Activated CD4-positive, alpha-beta T cell treated with anti-CD3 and anti-CD28 coated beads, Interleukin-2, amount 50 U/mL, for 16 hours (primary cell): ENCODE measurements at places on chromosomes 1 and 21.

- no peak for DNase-seq
Observed at GRCh38 chr1:230509281-230509977, 83.3 kb upstream of the PGBD5 start.

DNA sequence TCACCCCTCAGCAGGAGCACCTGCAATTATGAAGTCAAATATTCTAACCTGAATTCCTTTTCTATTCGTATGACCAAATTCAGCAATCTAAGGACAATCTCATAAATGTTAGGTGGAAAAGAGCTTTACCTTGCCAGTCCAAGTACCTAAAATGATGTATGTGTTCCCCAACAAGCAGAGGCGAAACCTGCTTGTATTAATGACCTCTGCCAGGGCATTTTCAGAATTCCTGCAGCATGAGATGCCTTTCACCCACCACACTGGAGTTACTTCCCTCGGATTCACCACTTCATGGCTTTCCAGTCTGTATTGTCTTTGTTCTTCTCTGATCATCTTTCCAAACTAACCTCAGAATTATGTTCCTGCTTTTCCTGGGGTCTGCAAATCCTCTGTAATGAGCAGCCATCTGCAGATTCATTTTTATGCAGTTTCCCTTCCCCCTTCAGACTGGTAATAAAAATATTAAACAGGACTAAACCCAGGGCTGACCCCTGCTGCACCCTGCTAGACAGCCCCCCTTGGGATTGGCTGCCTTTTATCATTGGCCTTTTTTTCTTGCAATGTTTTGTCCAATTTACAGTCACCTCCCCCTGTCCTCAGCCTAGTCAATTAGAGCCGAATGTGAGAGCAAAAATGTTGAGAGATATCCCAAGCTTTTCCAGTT, 26.6 kb upstream of the CASQ2 start:
- no peak for DNase-seq

DNA sequence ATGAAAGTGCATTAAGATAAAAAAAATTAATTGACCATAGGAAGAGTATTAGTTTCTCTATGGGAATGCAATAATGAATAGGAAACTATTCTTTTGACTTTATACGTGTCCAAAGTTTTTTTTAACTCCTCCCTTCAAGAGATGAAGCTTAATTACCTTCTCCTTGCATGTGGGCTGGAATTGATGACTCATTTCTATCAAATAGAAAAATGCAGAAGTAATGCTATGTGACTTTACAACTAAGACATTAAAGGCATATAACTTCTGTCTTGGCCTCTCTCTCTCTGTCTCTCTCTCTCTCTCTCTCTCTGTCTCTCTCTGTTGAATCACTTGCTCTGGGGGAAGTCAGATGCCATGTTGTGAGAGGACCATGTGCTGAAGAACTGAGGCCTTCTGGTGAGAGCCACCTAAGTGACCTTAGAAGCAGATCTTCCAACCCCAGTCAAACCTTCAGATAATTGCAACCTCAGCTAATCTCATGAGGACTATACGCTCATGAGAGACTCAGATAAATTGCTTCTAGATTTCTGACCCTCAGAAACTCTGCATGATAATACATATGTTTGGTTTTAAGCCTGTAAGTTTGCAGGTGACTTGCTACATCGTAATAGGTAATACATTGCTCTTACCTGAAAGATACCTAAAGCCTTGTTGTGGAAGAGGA, 414.2 kb downstream of the KCNT2 start:
- no peak for DNase-seq

- no peak for DNase-seq
Observed at GRCh38 chr1:205168291-205168690, 43.2 kb downstream of the DSTYK start.

GRCh38 chr1:31605908-31606427, 11.5 kb upstream of the HCRTR1 start:
- peak; percentile 87 for DNase-seq

- DNase-seq, result no peak
Observed at GRCh38 chr1:151822404-151822803, 9.2 kb downstream of the RORC start.

DNA sequence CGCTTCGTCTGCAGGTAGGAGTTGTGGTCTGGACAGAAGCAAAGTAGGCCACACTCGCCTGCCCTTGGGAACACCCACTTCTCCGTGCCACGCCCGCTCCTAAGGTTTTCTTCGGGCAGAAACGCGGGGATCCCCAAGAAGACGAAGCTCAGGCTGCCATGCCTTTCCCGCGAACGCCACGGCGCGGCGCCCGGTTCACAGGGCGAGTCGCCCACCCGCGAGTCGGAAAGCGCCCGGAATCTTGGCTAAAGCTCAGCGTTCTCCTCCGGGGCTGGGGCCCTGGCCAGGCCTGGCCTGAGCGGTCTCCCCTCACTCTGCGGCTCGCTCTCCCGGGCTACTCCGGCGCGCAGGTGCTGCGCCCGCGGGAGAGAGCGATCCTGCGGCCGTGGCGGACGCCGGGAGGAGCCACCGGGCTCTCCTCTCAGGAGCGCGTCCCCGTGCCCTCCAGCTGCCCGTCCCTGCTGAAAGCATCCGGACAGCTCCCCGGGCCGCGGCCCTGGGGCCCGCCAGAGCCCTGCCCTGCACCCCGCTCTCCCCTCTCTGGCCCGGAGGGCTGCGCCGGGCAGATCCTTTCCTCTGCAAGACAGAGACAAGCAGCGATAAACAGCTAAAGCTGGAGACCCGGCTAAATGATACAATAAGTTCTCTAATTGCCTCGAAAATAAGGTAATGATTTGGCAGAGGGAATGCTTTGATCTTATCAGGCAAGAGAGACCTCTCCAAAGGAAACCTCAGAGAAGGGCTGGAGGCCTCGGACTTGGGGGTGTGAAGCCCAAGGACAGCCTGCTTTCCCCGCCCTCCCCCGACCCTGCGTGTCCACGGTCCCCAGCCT, 6.7 kb upstream of the WNT2B start:
- peak; percentile 58 for DNase-seq

DNA sequence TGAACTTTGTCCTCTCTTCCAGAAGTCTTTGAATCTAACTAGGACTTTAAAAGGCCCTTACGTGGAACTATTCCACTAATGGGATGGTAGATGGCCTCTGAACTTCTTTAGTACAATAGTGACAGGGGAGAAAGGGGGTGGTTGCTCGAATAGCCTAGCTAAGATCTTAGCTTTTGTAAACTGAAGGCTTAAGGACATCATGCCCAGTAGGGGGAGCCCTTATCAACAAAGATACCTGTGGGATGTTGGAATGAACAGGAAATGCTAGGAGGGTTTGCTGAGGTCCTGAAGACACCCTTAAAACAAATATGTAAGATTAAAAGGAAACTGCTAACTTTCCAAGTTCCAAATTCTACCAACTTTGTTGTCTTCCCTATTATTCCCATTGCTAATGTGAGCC, 33.2 kb downstream of the NHLH2 start:
- DNase-seq, result peak; percentile 51

DNA sequence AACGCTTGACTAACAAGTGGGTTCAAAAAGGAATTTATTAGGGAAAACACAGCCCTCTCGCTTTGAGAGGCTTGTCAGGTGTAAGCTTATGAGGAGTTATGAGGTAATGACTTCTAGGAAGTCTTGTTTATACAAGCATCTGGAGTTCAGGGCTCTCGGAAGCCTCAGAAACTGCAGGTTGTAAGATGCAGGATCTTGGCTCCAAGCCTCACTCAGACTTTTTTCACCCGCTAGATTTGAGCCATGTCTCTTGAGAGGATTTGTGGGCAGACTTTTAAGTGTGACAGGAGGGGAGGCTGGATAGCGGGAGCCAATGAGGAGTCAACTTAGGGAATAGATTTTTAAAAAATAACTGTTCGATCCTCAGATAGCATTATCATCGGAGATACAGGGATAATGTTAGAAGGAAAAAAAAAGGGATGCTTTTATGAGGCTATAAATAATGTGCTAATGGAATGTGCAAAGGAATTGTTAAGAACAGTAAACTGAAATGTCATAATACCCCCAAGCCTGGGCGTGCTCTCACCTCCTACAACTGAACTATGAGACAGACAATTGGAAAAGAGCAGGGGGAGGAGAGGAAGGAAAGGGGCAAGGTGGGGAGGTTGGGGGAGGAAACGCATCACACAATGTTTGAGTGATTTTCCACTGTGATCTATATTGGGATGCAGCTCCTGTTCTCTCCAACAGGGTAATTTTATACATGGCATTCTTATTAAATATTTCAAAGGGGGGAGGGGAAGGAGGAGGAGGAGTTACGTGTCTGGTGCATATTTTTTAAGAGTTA, 107.4 kb upstream of the ESRRG start:
- DNase-seq, result no peak
